ENCODE measurements at places on chromosomes 6 and 20.

GRCh38 chr6:160792708-160793107 is 90.7 kb downstream of the PLG start:
- DNase-seq: no peak

DNA sequence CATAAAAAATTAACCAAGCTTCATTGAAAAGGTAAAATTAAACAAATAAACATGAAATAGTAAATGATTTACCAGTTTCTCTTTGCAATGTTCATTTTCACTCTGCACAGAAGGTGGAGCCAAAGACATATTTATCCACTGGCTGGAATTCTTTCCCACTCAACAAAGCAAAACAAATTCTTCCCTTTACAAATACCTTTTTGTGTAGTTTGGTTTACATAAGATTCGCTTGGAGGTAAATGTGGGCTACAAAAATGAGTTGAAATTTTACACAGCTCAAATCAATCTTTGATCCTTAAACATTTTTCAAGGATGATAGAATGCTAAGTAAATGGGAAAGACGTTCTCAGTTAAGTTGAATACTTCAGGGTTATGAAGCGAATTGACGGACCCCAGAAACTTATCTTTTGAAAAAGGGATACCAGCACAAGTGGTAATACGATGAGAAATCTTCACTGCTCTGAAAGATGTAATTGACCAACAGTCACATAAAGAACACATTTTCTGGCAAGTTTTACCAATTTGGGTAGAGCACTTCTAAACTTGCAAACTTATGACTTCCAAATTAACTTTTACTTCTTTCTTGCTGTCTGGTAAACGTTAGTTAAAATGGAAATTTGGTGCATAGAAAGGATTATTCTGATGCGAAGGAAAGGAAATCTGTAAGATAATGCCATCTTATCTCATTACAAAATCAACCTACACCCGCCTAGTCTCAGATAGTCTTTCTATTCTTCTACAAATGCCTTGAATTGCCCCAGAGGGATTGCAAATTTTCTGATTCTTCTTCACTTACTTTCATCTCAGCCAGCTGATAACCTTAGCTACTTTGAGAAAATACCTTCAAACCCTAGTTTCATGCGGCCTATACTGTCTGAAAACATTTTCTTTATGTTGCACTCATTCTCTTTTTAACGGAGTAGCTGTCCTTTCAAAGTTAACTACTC is 4.7 kb upstream of the GJA1 start:
- DNase-seq: no peak

GRCh38 chr6:169289619-169290339 is 36.1 kb upstream of the THBS2 start:
- DNase-seq: no peak

DNA sequence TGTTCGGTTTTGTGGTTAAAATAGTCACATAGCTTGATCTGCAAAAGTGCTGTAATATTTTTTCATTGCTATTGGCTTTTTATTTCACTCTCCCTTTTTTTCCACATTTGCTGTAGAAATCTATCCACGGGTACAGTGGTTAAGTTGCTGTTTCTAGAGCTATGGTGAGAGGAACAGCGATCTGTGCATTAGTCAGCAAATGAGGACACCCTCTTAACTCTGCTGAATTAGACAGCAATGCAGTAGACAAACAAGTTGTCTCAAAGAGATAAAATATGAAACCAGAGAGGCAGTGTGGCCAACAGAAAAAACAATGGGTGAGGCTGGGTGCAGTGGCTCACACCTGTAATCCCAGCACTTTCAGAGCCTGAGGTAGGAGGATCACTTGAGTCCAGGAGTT is 17.6 kb upstream of the SYNJ2 start:
- DNase-seq: no peak

GRCh38 chr6:74755778-74756177 is 450.1 kb downstream of the COL12A1 start:
- DNase-seq: no peak

- peak; percentile 43 for DNase-seq
Observed at GRCh38 chr6:129695373-129696027, 14.5 kb downstream of the ARHGAP18 start.
